Amniotic stem cell (primary cell): ENCODE measurements at places on chromosomes 16 and 17.

GRCh38 chr16:85915125-85915845 is 16.3 kb downstream of the IRF8 start:
- no peak for DNase-seq

DNA sequence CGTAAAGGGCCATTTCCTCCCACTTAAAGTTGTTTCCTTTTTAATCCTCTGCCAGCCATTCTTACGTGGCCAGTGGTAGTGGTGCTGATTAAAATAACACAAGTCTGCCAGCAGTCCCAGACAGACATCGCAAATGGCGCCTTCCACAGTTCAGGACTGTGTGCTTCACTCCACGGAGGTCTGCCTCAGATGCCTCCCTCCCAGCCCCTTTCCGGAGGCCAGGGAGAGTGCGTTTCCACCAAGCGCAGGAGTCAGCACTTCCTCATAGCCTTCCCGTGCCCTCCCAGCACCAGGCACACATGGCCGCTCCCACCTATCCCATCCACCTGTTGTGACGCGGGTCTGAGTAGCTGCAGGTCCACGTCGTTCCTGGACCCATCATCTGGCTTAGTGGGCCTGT is 205.6 kb downstream of the RPTOR start:
- DNase-seq, result no peak

- DNase-seq, result no peak
These were observed 126.0 kb upstream of the CIBAR2 start for GRCh38 chr16:85238233-85238647.

DNA sequence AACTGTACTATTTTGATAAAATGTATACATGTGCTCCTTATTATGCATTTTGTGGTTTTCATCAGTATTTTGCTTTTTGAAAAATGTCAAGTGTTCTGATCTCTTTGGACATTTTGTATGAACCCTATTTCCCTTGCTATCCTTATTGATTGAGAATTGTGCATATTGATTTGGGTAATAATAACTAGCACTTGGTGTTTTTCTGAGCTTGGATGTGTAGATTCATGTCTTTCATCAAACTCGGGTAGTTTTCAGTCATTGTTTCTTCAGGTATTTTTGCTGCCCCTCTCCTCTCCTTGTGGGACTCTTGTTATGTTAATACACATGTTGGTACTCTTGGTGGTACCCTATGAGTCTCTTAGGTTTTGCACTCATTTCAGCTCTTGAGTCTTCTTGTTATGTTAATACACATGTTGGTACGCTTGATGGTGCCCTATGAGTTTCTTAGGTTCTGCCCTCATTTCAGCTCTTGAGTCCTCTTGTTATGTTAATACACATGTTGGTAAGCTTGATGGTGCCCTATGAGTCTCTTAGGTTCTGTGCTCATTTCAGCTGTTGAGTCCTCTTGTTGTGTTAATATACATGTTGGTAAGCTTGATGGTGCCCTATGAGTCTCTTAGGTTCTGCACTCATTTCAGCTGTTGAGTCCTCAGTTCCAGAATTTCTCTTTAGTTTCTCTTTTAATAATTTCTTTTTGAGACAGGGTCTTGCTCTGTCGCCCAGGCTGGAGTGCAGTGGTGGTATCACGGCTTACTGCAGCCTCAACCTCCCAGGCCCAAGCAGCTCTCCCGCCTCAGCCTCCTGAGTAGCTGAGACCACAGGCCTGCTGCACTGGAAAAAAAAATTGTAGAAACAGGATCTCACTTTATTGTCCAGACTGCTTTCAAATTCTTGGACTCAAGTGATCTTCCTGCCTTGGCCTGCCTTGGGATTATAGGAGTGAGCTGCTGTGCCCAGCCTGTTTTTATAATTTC is 19.3 kb downstream of the ZNF750 start:
- DNase-seq, result no peak

DNA sequence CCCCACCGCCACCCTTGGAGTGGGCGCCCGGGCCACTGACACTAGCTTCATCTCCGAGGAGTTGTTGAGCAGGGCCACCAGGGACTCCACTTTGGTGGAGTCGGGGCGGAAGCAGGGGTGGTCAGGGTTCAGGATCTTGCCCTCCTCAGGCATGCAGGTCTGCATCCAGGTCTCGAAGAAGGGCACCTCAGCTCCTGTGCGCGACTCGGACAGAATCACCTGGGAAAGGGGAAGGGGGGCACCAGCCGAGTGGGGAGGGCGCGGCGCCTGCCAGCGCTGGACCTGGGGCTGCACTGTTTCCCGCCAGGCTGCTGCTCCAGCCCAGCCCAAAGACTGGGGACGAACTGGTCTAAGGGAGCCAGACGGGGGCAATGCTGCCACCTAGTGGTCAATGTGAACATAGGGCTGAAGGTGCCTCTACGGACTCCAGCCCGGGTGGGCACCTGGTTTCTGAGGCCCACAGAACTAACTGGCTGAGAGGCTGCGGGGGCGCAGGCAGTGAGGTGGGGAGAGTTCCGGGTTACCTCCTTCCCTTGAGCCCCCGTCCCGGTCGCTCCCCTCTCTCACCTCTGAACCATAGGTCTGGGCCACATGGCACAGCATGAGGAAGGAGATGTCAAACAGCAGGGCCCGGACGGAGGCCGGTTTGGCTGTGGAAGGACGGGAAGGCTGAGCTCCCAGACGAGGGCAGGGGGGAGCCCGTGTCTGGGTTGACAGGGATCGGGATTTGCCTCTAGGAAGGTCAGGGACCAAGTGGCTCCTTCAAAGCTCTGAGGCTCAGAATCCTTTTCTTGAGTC is 11.8 kb downstream of the CSF3 start:
- DNase-seq, result peak; percentile 48

DNA sequence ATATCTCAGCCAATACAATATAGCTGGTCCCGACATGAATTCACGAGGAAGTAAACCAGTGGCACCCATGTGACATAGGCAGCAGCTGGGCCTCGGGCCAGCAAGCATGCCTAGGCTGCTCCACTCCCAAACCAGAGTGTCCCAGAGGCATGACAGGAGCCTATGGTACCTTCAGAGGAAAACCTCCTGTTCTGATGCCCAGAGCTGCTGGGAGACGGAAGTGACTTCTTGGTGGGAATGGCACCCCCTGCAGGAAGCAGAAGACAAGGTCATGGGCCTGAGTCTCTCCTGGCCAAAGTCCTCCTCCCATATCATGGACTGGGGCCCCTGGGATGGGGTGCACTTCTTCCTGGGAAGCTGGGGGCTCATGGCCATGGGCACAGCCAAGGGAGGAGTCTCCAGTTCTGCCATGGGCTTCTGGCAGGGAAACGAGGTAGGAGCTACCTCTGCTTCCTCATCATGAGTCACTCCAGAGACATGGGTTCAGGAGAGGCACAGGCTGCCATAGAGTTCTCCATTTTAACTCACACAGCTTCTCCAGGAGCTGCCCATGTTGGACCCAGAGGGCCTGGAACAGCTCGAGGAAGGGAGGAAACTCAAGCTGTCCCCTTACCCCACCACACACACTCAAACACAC is 13.4 kb downstream of the FBF1 start:
- DNase-seq, result no peak

DNA sequence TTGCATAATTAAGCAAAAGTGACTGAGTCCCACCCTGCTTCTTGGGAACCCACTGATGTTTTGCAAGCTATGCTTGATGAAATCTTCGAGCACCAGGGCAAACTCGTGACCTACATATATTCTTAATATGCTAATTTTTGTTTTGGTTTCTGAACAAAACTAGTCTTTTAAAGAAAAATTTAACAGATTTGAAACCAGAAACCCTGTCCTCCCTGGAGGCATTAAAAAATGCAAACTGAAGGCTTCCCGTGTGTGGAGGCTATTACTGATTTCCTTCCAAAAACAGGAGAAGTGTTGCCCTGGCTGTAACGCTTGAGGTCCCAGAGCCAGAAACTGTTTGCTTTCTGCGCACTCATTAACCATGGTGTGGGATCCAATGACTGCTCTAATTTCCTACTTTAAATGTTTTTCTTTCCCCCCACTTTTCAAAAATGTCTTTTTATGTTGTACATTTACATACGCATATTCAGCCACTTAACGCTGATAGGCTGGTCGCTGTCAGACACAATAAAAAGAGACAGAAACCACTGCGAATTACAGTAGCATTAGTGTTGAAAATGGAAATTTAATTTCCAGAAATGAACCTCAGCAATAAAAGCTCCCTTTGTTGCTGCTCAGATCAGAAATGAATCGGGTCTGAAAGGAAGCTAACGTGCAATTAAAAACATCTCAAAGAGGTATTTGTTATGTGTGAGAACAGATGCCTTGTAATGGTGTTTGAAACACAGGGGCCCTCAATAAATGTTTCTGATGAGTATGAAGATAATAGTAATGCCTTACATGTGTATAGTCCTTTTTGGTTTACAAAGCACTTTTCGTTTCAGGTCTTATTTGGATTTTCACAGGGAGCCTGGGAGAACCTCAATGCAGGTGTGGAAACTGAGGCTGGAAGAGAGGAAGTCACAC is 39.9 kb upstream of the IRX6 start:
- DNase-seq, result no peak

DNA sequence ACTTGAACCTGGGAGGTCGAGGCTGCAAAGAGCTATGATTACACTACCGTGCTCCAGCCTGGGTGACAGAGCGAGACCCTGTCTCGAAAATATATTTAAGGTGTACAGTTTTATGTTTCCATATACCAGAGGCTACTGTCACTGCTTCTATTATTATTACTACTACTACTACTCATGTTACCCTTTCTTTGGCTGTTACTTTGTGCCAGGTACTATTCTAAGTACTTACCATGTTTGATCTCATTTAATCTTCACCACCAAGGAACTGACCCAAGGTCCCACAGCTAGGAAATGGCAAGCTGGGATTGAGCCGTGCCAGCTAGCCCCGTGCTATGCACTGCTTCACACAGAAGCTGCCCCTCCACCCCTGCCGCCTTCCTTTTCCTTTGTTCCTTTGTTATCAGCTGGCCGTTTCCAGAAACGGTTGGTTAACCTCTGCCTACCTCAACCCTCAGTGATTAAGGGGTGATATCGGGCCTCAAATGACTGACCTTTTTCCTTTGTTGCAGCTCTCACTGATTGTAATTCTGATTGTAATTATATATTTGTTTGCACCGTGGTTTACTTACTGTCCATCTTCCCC is 78.4 kb downstream of the ABCC1 start:
- DNase-seq, result no peak

- DNase-seq, result peak; percentile 2
These were observed 22.3 kb upstream of the ZNHIT3 start for GRCh38 chr17:36463916-36464764.

DNA sequence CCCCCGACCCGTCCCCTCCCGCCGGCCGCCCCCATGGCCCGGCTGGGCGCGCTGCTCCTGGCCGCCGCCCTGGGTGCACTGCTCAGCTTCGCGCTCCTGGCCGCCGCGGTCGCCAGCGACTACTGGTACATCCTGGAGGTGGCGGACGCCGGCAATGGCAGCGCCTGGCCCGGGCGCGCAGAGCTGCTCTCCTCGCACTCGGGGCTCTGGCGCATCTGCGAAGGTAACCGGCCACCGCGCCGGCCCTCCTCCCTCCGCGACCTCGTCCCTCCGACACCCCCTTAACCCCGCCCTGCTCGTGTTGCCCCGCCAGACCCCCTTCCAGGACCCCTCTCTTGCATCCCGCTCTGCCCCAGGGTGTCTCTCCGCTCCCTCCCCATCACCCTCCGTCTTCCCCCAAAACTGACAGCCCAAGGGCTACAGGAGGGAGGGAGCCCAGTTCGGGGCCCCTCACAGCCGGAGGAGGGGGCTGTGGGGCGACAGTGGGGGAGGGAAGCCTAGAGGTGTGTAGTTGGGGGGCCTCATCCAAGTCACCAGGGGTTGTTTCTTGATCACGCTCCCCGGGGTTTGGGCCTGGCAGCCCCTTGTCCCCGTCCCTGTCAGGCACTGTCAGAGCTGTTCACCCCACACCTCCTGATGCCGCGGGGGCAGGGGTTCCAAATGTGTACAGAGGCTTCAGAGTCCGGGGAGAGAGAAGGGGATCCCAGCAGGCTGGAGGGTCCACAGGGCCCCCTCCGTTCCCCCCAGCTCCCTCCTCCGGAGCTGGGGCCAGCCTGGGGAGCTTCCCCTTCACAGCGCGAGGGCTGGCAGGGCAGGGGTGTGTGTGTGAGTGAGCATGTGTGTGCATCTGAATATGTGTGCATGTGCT is 794 bp downstream of the TMEM235 start:
- no peak for DNase-seq

GRCh38 chr16:89525146-89525913 is 17.1 kb downstream of the SPG7 start:
- DNase-seq, result no peak

GRCh38 chr17:82257473-82257872 is 16.0 kb downstream of the CSNK1D start:
- no peak for DNase-seq

GRCh38 chr17:71793518-71793917 is 327.3 kb upstream of the SOX9 start:
- DNase-seq, result no peak

- DNase-seq, result peak; percentile 51
These were observed 504 bp downstream of the FOXC2 start for GRCh38 chr16:86566966-86567700.

DNA sequence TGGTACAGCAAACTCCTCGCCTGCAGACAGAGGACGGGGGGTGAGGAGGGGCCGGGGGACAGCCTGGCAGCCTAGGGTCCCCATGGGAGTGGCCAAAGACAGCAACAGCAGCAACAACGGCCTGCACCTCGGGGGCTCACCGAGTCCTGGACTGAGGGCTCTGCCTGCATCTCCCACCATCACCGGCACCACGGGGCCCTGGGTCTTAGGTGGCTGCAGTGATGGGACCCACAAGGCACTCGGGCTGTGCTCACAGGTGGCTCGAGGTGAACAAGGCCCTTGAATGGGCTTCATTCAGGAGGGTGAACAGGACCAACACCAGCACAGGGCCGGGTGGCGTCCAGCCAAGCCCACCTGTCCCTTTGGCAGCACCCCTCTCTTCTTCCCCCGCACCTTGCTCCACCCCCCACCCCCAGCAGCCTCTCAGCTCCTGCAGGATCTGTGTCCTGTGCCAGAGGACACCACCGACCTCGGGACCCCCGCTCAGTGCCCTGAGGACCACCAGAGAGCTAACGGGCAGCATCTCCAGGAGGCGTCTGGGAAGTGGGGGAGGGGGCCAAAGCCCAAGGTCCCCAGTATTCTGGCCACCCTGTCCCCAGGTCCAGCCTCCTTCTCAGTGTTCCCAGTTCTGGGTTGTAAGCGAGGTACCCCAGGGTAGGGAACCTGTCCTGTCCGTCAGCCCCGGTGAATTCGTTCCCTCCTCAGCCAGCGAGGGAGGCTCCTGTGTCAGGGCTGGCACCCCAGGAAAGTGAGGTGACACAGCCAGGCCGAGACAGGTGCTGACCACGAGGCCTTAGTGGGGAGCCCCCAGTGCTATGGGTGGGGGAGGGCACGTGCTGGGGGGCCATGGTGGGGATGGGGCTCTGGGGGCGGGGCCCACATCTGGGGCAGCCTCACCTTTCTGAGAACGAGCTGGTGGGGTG is 94.3 kb downstream of the TBC1D16 start:
- DNase-seq, result no peak

- no peak for DNase-seq
These were observed 3.5 kb downstream of the KCNJ16 start for GRCh38 chr17:70078549-70078948.

- DNase-seq, result no peak
These were observed 32.1 kb downstream of the CCDC40 start for GRCh38 chr17:80068301-80069222.

GRCh38 chr16:50631985-50632576 is 49.0 kb downstream of the SNX20 start:
- DNase-seq, result no peak

GRCh38 chr17:7837408-7838088 is 3.5 kb downstream of the KDM6B start:
- no peak for DNase-seq

GRCh38 chr17:32266051-32266388 is 388 bp downstream of the RHBDL3 start:
- DNase-seq, result no peak

GRCh38 chr16:30367349-30368009 is 2.8 kb downstream of the TBC1D10B start:
- DNase-seq, result no peak

GRCh38 chr17:63193827-63194226 is 227.8 kb downstream of the TANC2 start:
- no peak for DNase-seq
